AG10803 (cell line): ENCODE measurements at places on chromosomes 6 and 20.

- DNase-seq, result no peak
Observed at GRCh38 chr6:25578538-25578937, 73.5 kb upstream of the SCGN start.

GRCh38 chr20:52746190-52746589, 226.0 kb upstream of the TSHZ2 start:
- DNase-seq, result no peak

DNA sequence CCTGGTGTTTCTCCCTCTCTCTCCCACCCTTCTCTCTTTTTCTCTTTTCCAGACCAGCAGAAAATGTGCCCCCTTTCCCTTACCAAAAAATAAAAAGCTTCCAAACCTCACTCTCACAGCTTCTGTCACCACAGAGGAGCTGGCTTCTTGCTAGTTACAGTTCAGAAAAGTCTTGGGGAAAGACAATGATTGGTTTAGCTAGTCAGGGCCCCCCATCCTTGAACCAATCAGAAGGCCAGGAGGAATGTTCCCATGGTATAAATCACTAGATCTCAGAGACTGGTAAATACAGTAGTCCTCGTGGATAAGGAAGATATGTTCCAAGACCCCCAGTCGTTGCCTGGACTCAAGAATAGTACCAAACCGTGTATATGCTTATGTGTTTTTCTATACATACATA, 231.1 kb upstream of the TAB2 start:
- DNase-seq, result no peak

- peak; percentile 87 for DNase-seq
Observed at GRCh38 chr20:38764567-38765318, 16.5 kb downstream of the ACTR5 start.

DNA sequence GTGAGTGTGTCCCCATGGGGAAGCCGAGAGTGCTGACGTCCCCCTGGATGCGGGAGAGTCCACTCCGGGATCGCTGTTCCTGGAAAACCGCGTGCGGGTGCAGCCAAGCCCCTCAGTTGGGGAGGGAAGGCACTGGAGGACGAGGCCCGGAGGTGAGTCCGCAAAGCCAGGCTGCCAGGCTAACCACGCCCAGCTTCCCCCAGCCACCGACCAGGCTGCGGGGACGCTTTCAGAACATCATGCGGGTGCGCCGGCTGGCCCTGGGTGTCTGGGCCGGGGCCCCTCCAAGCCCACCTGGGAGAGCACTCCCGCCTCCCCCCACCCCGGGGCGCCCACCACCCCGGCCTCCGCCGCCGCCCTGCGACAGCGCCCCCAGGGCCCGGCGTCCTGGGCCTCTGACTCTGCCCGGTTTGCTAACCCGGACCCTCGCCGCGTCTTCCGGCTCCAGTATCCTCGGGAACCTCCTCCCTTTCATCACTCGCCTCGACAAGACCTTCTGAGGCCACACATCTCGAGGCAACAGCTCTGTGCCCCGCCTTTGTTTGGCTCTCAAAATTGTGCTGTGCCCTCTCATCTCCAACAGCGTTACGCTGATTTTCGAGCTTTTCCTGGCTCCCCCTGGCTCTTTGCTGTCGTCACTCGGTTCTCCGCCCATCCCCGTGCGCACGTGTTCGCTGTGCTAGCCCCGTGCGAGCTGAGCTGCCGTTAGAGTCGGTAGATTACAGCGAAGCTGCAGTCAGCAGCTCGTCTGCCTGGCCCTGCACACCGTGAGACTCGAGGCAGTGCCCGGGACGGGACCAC, 47.1 kb upstream of the ENTPD6 start:
- DNase-seq, result peak; percentile 33

DNA sequence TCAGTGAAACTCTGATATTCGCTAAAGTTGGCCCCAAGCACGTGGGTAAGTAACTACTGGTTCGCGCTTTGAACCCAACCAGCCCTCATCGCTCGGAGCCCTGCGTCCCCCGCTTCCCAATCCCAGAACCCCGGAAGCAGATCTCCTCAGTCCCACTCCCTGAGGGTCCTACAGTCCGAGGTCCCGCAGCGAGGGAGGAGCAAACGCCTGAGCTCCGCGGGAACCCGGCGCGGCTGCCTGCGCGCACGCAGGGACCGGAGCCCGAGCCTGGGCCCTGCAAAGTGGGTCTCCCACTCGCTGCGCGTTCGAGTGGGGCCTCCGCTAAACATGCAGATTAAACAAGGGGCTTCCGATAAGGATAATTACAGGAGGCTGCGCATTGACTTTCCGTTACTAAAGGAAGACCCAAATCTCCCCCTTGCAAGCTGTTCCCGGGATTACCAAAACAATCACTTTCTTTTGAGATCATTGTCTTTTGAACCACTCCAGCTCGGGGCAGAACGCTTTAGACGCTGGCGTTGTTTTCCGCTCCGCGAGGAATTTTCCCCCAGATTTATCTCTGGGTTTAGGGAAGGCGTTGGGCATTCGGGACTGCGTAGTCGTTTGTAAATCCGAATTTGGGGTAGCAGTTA, 1.3 kb upstream of the VSX1 start:
- no peak for DNase-seq

DNA sequence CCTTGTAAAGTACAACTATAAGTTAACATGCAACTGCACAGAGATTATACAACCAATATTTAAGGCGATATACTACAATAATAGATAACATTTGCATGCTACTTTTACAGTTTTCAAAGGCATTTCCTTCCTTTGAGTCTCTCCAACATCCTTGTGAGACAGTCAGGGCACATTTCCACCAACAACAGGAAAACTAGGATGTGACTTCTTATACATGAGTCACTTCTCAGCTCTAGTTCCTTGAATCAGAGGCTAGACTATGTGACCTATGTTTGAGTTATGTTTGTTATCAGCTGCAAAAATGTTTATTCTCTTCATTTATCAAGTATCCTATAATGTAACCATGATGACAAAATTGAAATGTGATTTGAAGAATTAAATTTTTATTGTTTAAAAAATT, 51.7 kb upstream of the TFAP2D start:
- DNase-seq, result no peak

- no peak for DNase-seq
Observed at GRCh38 chr6:55584654-55585354, 5.8 kb upstream of the HMGCLL1 start.

DNA sequence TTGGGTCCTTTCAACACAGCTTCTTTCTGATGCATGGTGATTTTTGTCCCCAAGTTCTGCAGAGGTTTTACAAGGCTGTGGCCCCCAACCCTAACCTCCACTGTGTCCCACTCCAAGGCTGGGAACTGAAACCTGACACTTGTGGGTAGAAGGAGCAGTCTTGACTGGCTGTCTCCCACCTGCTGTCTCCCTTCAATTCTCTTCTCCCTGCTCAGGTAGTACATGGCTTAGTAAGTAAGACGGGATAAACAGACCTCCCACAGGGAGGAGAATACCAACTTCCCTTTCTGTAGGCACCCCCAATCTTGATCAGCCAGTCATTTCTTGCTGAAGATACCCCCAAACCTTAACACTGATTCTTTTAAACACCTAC, 25.0 kb downstream of the TGM6 start:
- DNase-seq, result no peak

GRCh38 chr20:35828916-35829315, 57.1 kb downstream of the PHF20 start:
- no peak for DNase-seq

DNA sequence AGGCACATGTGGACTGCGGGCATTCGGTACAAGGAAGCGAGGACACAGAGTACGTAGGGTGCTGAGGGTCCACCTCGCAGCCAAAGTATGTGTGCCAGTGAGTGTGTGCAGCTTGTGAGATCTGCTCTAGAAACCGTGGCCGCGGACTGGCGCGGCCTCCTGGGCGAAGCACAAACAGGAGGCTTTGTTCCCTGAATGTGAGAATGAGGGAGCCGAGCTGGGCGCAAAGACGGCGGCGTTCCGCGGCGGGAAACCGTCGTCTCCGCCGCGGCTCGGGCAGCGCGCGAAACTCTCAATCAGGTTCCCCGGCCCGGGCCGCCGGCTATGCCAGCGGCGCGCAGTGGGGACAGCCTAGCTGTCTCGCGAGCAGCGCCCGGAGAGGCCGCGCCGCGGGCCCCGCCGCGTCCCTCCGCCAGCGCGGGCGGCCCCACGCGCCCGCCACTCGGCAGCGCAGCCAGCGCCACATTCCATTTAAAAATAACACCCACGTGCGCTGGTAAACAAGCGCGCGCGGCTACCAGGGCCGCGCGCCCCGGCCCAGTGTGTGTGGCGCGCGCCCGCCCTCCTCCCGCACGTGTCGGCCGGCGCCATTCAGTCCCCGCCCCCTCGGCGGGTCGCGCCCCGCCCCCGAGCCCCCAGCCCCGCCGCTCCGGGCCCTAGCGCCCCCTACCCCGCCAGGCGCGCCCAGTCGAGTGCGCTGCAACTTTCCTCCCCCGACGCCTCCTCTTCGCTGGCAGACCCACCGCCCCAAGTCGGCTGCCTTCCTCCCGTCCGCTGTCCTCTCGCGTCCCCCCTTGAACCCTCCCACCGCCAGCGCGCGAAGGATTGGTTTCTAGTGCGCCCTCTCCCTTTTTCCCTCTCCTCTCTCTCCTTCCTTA, 3.0 kb upstream of the FOXO3 start:
- peak; percentile 71 for DNase-seq

DNA sequence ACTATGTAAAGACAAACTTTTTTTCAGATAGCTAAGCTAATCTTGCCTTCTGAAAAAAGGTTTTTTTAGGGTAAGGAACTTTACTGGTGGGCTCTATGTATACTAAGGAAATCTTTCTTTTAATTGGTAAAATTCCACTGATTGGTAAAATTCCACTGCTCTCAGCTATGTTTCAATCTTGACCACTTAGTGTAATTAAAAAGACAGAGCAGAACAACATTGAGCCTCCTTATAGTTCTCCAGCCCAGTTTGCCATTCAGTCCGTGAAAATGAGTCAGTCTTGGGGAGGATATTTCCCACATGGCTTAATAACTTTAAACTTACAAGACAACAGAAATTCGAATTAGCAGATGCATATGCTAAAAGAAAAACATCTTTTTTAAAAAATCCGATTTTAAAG, 92.7 kb downstream of the EYA4 start:
- no peak for DNase-seq

GRCh38 chr20:10856237-10857015, 182.6 kb upstream of the JAG1 start:
- peak; percentile 4 for DNase-seq

DNA sequence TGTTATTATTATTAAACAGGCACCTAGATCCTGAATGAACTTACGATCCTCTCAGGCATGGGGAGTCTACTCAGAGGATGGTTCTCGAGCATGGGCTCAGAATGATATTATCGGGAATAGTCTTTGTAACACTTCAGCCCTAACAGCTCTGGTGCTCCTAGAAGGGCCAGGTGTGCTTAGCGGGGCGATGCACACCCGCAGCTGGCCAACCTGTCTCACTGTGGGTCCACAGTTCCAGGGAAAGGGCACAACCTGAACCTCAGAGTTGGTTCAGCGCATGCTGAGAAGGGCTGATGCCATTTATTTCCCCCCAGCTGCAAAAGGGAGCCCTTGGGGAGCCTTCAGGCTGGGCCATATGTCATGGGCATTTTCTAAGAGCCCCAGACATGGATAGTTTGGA, 26.2 kb downstream of the RRAGD start:
- no peak for DNase-seq

- DNase-seq, result peak; percentile 27
Observed at GRCh38 chr6:159074120-159074684, 29.4 kb upstream of the TAGAP start.

- peak; percentile 29 for DNase-seq
Observed at GRCh38 chr20:3315136-3315535, 76.1 kb upstream of the SLC4A11 start.

DNA sequence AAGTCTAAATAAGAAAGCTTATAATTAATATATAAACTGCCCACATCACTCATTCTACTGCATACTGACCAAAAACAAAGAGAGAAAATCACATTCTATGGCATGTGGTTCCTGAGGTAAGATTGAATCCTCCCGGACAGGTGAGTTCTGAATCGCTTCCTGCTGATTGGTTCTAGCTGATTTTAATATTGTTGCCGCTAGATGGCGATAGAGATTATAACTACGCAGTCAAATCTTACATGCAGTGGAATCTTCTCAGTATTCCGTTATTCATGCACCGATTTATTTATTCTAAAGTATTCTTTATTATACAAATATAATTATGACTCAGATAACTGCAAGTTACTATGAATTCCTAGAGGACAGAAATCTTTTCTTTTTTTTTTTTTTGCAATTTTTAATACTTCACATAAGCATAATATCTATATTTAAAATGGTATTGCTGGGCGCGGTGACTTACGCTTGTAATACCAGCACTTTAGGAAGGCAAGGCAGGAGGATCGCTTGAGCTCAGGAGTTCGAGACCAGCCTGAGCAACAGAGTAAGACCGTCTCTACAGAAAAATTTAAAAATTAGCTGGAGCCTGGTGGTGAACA, 24.2 kb upstream of the TMX4 start:
- peak; percentile 53 for DNase-seq

- DNase-seq, result no peak
Observed at GRCh38 chr6:139354189-139354588, 20.3 kb downstream of the CITED2 start.

DNA sequence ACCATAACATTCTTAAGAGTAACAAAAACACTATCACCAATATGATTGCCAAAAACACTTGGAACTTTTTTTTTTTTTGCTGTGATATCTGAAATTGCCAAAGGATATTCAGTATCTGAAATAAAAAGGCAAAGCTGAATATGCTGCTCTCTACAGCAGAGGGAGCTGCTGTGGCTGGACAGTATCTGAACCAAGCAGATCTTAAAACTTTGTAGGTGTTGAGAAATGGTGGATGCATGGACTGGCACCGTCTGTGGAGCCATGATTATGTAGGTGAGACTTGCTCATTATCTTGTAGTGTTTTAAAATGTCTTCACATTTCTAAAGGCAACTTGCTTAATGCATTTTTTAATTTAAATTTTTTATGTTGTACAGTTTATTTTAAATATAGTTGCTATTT, 9.2 kb downstream of the PDCD2 start:
- no peak for DNase-seq

DNA sequence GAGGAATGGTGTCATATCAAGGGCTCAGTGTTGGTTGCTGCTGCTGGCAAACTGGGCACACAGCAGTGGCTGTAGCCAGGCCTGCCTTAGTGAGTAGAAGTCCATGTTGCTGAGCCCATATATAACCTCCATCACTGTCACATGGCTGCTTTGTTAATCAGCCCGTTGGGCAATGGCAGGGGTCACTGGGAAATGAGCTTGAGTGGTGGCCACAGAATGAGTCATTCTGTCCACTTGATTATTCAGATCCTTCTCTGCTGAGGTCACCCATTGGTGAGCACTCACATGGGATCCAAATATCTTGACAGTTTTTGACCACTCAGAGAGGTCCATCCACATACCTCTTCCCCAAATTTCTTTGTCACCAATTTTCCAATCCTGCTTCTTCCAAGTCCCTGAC, 898.9 kb upstream of the EYS start:
- no peak for DNase-seq

GRCh38 chr6:41940759-41941279, 789 bp downstream of the CCND3 start:
- no peak for DNase-seq

GRCh38 chr6:125513978-125514377, 212.2 kb upstream of the HDDC2 start:
- no peak for DNase-seq
